ENCODE measurements at places on chromosomes 2 and 18. TPM values are rescaled to one million over a fixed set of nuclear protein-coding genes. Genes with fewer than 3 reads are reported as not detected.

The CMPK2 gene
- total RNA-seq: not detected

GRCh38 chr2:23419171-23420090 lies 34.5 kb downstream of the KLHL29 start:
- DNase-seq: no peak

The MYCN gene
- total RNA-seq: not detected

DNA sequence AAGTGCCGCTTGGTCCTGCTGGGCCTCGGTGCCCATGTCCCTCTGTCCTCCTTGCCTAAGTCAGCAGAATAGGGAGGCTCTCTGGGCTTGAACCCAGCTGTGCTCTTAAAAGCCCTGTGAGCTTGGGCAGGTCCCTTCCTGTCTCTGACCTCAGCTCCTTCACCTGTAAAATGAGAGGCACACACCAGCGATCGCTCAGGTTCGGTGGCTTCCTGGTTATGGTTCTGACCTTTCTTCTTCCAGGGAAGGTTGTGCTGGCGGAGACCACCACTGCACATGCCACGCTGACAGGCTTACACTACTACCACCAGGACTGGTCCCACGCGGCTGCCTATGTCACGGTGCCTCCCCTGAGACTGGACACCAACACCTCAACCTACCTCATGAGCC lies 36.1 kb upstream of the MAPRE3 start:
- DNase-seq: no peak

GRCh38 chr2:218883491-218884490 lies 3.1 kb downstream of the WNT10A start:
- DNase-seq: no peak
